ENCODE measurements at places on chromosomes 13 and 19. TPM values are rescaled to one million over a fixed set of nuclear protein-coding genes. Genes with fewer than 3 reads are reported as not detected.

KRTDAP gene
- polyA plus RNA-seq = 1.3 TPM

CAPN12 gene
- 3.3 TPM for polyA plus RNA-seq

ZNF723 gene
- polyA plus RNA-seq = not detected

- no peak for DNase-seq
Measured at GRCh38 chr13:44417446-44417845, 43.8 kb downstream of the SERP2 start.

DNA sequence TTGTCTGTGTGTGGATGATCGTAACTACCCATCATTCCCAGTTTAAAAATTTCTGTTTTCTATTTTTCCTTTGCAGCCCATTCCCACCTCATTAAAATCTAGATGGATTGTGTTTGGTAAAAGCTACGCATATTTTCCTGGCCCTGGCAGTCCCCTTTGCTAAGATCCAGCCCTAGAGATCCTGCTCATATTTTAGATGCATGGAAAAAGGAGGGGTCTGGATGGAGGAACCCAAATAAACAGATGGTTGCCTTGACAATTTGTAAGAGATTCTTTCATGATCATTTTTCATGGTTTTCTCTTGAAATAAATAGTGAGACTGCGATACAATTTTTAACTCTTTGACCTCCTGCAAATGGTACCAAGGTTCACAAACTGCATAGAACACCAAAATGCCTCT, 174.4 kb downstream of the SLC7A1 start:
- DNase-seq = no peak

- DNase-seq = no peak
Measured at GRCh38 chr13:39385621-39386231, 217.3 kb downstream of the LHFPL6 start.

DNA sequence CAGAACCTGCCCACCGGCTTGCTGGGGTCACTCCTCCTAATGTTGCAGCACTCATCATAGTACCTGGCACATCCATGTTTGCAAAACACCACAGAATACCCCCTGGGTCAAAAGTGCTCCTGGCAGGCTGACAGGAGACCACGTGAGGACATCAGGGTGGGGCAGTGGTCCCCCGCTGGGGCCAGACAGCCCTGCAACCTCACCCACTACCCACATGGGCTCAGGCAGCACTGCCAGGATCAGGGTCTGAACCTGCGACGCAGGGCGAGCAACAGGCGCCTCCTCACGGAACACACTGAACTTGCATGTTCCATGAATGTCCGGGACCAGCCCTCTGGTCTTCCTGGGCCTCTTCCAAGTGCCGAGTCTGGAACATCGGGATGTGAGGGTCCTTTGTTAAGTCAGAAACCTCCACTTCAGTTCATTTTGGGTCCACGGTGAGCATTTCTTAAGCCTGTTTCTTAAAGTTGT, 1.4 kb upstream of the SLC7A9 start:
- DNase-seq = no peak

DNA sequence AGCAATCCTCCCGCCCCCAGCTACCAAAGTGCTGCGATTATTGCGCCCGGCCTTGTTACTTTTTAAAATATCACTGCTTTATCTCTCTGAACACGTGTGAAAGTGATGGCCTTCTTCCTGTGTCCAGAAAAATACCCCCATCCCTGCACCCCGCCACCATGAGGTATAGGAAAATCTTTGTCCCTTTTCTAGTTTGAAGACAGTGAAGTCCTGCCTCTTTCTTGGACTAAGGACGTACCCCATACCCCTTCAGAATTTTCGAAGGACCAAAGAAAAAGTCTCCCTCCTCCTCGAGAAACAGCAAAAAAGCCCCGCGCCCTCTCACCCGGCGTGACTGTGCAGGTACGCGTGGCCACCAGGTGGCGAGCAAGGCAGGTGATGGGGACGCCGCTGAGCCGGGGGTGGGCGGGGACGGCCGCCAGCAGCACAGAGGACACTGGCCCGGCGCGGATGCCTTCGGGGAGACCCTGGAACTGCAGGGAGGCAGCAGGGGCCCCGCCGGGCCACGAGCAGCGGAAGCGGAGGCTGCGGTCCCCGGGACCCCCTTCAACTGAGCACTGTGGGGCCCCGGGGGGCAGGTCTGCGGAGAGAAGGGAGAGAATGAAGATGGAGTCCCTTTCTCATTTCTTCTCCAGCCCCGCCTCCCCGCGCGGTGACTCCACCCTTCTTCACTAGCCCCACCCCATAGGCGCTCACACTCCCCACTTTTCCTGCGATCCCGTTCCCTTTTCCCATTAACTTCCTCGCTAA, 3.2 kb downstream of the VSIG10L start:
- DNase-seq = peak; percentile 67

Measured in right lung (tissue), 10 donors.